Suprapubic skin (tissue), 4 donors: ENCODE measurements at places on chromosomes 4 and X. TPM values are rescaled to one million over a fixed set of nuclear protein-coding genes. Genes with fewer than 3 reads are reported as not detected.

CITED1 gene
- total RNA-seq, result not detected

XAGE1A gene
- total RNA-seq, result not detected

SH3RF1 gene
- 15.1 TPM for total RNA-seq

STATH gene
- total RNA-seq, result not detected

SMPX gene
- total RNA-seq, result not detected

GRCh38 chr4:8176547-8177399 is 18.2 kb upstream of the ABLIM2 start:
- DNase-seq, result no peak

- DNase-seq, result peak; percentile 88
Measured at GRCh38 chrX:53088136-53088974, 5.6 kb upstream of the KANTR start.

GRCh38 chr4:182881914-182882313 is 35.3 kb downstream of the DCTD start:
- DNase-seq, result no peak

GRCh38 chrX:68631336-68631735 is 16.1 kb upstream of the STARD8 start:
- DNase-seq, result no peak

- DNase-seq, result no peak
Measured at GRCh38 chr4:181476508-181476890, 766.7 kb upstream of the TENM3 start.

GRCh38 chr4:181538431-181538830 is 704.8 kb upstream of the TENM3 start:
- DNase-seq, result no peak

- no peak for DNase-seq
Measured at GRCh38 chr4:161655148-161655547, 508.7 kb downstream of the FSTL5 start.

DNA sequence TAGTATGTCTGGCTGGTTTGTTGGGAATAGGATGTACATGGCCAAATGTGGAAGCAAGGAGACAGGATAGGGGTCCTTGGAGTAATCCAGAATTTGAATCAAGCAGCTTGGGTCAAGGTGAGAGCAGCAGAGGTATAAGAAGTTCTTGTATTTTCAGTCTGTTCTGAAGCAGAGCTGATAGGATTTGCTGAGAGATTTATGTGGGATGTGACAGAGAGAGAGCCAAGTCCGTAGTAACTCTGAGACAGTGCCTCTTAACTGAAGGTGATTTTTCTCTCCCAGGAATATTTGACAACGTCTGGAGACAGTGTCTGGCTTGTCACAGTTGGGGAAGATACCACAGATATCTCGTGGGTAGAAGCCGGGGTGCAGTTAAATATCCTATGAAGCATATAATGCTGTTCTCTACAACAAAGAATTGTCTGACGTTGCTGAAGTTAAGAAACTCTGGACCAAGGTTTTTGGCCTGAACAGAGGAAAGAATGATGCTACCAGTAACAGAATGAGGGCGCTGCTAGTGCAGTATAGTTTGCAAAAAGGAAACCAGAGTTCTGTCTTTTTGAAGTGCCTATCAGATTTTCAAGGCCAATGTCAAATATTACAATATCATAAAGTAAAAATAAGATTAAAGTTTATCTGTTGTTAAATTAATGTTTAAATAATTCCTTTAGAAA is 184.0 kb downstream of the ARHGAP24 start:
- no peak for DNase-seq

- DNase-seq, result no peak
Measured at GRCh38 chrX:130578906-130579305, 177.1 kb downstream of the RBMX2 start.

- DNase-seq, result no peak
Measured at GRCh38 chr4:168551211-168551610, 54.4 kb downstream of the PALLD start.

GRCh38 chrX:55039471-55039870 is 8.7 kb upstream of the ALAS2 start:
- no peak for DNase-seq

GRCh38 chr4:152156442-152156841 is 379.4 kb downstream of the FBXW7 start:
- no peak for DNase-seq
